Stimulated activated CD8-positive, alpha-beta memory T cell treated with anti-CD3 and anti-CD28 coated beads, Interleukin-4, amount 100 ng/mL, for 1 hour (primary cell): ENCODE measurements at places on chromosomes 1 and 21.
A peak's percentile ranks its signal among the peaks of the same experiment; 100 is the strongest.

DNA sequence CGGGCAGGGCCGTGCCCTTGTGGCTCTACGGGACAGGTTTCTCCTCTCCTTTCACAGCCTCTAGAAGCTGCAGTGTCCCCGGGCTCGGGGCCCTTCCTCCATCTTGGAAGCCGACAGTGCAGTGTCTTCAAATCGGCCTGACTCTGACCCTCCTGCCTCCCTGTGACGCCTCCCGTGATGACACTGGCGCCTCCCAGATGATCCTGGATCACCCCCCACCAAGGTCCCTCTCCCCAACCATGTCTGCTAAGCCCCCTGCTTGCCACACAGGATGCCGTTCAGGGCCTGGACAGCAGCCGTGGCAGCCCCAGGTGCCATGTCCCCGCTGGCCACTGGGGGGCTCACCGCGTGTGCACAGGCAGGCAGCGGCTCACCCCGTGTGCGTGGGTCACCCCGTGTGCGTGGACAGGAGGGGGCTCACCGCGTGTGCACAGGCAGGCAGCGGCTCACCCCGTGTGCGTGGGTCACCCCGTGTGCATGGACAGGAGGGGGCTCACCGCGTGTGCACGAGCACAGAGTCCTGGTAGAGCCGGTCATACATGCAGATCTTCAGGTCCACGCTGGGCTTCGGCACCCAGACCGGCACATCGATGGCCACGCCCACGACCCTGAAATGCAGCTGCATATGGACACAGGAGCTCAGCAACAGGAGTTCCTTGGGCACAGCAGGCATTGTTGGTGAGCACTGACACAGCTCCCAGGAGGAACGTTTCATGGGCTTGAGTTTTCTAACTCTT is 24.9 kb upstream of the TMEM52 start:
- peak; percentile 29 for DNase-seq

DNA sequence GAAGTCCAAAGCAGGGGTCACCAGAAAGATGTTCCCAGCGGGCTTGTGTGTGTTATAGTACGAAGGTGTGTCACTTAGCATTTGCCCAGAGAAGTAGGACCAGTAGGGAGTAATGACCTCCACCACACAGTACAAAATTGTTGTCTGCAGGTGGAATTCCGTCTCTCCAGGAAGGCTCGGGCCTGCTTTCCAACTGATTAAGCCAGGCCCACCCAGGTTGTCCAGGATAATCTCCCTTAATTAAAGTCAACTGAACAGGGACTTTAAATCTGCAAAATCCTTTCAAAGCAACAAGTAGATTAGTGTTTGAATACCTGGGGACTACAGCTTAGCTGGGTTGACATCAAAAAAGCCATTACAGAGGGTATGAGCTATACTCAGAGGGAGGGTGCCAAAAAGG is 131.3 kb downstream of the BACH1 start:
- DNase-seq: no peak

DNA sequence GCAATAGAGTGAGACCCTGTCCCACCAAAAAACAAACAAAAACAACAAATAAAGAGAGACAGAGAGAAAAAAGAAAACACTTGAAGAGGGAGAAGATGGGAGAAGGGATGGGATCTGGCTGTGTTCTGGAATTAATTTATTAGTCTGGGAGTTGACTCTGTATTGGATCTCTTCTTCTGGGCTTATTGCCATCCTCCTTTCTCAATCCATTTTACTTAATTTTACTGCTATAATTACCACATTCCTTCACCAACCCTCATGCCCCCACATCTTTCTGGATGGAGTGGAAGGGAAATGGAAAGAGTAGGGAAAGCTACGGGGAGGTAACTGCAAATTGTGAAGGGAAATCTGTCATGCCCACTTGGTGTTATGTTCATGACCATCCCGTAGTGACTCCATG is 42.9 kb downstream of the FMN2 start:
- no peak for DNase-seq

GRCh38 chr1:158689110-158689509 is 2.6 kb upstream of the SPTA1 start:
- no peak for DNase-seq

- DNase-seq: no peak
Measured at GRCh38 chr21:46636550-46637285, 1.2 kb downstream of the PRMT2 start.
